ENCODE measurements at places on chromosomes 12 and 14.

- no peak for DNase-seq
Measured at GRCh38 chr14:96002498-96002884, 36.7 kb upstream of the C14orf132 start.

DNA sequence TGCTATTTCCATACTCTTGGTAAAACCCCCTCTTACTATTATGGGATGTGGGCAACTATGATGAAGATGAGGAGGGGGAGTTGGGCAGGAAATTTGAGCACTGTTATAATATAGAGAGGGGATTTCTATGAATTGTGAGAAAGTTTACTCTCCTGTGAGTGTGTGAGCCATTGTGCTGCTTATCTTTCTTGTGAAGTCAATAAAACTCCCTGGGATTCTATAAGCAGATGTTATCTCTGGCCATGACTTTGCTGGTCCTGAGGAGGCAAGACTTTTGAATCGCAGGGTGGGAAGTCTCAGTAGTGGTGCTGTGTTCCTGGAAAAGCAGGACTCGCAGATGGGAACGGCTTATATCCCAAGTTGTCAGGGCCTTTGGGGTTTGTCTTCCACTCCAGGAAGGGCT is 62.2 kb downstream of the EMP1 start:
- no peak for DNase-seq

DNA sequence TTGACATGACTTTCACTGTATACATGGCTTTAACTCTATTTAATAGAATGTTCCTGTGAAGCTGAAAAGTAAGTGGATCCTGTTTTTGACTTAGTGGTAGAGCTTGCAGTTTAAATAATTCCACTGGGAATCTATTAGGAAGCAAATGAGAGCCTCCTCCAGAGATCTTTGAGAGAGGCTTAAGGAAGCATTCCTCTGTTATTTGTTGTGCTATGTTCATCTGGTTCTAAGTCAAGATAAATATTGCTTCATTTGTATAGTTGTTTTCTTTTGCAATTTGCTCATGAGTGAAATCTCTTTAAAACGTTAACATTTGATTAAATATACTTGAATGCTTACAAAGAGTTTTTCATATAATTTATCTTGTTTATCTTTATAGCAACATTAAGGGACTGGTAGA is 70.4 kb downstream of the TMTC2 start:
- no peak for DNase-seq

- no peak for DNase-seq
Measured at GRCh38 chr12:102885043-102885932, 31.8 kb downstream of the PAH start.

DNA sequence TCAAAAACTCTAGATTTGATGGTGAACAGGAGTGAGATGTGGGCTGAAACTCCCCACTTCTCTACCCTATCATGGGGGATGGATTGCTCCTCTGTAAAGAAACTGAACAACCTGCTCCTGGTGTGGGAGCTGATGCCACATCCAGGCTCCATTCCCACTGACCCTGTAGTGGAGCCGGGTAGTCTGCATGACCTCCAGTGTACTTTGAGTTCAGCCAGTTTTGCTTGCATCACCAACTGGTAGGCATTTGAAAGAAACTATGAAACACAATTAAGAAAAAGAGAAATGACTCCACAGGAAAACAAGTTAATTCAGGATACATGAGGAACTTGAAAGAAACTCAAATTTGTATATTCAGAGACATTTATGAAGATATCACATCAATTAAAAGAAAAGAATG is 27.3 kb upstream of the EMP1 start:
- no peak for DNase-seq
